MCF 10A (cell line): ENCODE measurements at places on chromosomes 3 and 15. TPM values are rescaled to one million over a fixed set of nuclear protein-coding genes. Genes with fewer than 3 reads are reported as not detected.

DNA sequence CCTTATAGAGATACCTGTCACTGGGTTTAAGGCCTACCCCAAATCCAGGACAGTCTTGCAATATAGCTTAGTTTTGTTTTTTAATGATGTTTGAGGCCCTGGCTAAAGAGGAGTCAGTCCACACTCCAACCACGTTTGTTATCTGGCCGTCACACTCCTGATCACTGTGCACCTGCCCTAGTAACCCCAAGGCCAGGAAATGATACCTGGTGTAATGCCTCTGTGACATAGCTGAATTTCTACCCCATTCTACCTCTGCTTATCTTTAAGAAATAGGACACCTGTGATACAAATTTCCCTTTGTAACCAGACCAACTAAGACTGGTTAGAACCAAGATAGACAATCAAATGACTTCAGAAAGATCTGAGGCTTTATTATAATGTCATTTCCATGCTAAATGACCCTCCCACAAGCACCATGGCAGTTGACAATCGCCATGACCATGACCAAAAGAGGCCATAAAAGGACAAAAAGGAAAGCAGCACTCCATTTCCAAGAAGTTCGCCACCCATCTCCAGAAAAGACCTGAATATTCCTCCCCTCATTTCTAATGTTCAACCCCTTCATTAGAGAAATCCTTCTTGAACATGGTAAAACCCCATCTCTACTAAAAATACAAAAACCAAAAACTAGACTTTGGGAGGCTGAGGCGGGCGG lies 4.8 kb upstream of the RTP3 start:
- DNase-seq, result no peak
- H3K4me1 ChIP-seq, result peaks cover 24% of the 10 kb centered on the region
- H3K36me3 ChIP-seq, result no peaks in the 10 kb centered on the region
- no peaks in the 10 kb centered on the region for H3K27me3 ChIP-seq
- no peak overlapping the region for H3K27ac ChIP-seq

DNA sequence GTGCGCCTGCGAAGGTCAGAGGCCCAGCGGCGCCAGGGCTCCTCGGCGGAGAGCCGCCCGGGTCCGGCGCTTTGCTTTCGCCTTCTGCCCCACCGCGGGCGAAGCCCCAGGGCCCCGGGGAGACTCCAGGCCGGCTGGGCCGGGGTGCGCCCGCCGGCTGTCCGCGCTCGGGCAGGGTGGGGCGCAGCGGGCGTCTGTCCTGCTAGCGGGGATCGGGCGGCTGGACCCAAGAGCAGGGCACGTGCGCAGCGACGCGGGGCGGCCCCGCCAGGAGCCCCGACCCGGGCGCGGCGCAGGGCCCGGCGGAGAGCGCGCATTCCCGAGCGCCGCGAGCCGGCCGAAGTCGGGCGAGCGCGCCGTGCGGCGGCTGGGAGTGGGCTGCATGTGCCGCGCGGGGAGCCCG lies 569 bp upstream of the ALDH1A3 start:
- peaks cover 6% of the 10 kb centered on the region for H3K36me3 ChIP-seq
- no peak overlapping the region for H3K27ac ChIP-seq
- no peaks in the 10 kb centered on the region for H3K4me1 ChIP-seq
- no peak for DNase-seq
- H3K27me3 ChIP-seq, result no peaks in the 10 kb centered on the region
- H3K4me3 ChIP-seq, result peak overlapping the region; percentile 63

Gene C3orf18
- total RNA-seq, result 1.3 and 1.9 TPM in 2 replicates

Gene HGD
- total RNA-seq, result 0.44 and 1.0 TPM in 2 replicates

Gene MRAS
- total RNA-seq, result 5.2 and 7.0 TPM in 2 replicates
